ENCODE measurements at places on chromosomes 11 and 22. TPM values are rescaled to one million over a fixed set of nuclear protein-coding genes. Genes with fewer than 3 reads are reported as not detected.

PLAAT2 gene
- total RNA-seq = not detected

DNA sequence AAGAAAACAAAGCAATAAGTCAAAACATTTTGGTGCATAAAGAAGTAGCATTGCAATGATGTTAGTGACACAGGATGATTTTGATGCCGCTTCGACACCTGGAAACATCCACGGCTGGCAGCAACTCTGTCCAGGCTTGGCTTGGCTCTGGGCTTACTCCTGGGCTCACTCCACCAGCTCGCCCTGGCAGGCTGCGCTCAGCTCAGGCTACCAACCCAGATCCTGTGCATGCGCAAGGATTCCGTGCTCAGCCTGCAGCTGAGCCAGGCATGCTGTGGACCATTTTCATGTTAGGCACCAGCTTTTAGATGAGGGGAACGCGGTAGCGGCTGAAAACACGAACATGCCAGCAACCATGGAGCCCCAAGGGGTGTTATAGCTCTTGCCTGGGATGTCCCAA is 66.0 kb downstream of the SLC25A17 start:
- no peak for DNase-seq

- peak; percentile 73 for DNase-seq
Measured at GRCh38 chr11:1693327-1694063, 3.5 kb upstream of the KRTAP5-6 start.

GRCh38 chr11:23099256-23099655 is 239.0 kb upstream of the CCDC179 start:
- no peak for DNase-seq
